ENCODE measurements at places on chromosomes 3 and 15.

GRCh38 chr3:123773681-123774431, 110.3 kb downstream of the MYLK start:
- no peak for DNase-seq

GRCh38 chr3:190619761-190620160, 105.9 kb downstream of the IL1RAP start:
- DNase-seq = no peak

GRCh38 chr3:2094941-2095340, 3.7 kb upstream of the CNTN4 start:
- DNase-seq = no peak

- DNase-seq = no peak
Measured at GRCh38 chr15:99504823-99505551, 60.8 kb upstream of the MEF2A start.

DNA sequence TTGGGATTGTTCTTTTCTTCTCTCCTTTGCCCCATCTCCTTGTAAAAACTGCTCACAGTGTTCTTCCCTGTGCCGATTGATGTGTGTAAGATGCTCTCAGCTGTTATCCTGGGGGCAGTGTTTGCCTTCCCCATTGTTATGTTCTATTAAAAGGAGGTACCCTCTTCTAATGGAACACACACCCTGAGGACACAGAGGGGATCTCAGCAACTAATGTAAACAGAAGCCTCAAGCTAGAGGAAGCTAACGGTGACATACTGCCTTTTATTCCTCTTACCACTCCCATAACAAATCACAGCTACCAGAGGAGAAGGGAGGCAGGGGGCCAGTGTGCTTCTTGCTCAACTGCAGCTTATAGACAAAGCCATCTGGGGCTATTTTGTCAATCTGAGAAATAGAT, 2.2 kb downstream of the TAGLN3 start:
- no peak for DNase-seq

DNA sequence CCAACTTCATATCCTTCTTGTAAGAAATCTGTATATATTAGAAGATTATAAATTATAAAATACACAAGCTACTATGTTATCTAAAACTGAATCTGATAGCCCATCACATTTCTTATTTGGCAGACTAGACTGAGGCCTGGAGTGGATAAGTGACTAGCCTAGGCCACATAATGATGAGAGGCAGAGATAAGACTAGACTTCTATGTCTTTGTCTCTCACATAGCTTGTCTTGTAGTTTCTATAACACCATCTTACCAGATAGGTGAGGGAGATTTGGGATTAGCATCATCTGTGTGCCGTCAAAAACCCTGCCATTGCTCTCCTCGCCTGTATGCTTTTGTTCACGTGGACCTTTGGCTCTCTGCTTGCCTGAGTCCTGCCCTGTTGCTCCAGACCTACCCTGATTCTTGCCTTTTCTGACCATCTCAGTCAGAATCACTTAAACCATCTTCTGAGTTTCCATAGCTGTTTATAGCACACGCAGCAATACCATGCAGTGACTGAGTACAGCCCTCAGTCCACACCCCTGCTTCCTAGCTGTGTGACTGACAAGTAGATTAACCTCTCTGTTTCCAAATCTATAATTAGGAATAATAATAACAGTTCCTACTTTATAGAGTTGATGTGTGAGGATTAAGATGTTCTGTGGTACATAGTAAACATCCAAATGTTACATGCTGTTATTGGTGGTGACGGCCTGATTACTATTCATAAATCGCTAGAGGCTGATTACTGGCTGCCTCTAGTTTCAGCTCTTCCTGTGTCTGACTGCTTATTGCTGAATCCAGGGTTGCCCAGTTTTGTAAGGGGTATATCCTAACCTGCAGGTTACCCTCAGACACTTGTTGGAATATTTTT, 49.7 kb downstream of the PDE8A start:
- no peak for DNase-seq

DNA sequence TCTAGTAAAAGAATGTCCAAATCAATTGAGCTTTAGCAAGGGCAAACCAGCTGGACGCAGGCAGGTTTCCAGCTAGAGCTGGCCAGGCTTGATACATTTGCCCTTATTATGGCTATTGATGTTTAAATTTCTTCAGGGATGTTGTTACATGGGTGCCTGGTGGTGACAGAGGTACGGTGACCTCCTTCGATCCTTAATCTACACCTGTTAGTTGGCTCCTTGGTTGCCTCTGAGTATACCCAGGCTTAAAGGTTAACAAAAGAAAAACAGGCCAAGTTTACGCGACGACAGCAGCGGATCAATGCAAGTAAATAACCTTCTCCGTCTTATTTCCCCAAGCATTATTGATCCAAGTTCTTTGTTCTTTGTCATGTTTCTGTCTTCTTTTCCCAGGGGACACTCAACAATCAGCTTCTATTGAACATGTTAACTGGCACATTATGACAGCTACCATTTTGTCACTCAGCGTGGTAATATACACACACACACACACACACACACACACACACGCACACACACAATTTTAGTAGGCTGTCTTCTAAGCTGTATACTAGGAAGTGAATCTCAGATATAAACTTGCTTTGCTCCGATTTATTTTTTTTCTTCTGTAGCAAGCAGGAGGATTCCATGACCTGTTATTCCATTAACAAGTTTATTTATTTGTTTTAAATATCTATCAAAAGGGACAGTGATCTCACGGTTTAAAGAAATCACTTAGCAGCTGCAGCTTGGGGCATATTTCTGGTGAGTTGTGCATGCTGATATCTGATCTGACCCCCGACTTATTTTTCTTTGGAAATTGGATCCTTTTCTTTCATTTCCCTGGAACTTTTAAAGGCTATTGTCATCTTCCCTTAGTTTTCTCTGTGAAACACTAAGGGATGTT, 844.7 kb downstream of the MCTP2 start:
- DNase-seq = no peak

DNA sequence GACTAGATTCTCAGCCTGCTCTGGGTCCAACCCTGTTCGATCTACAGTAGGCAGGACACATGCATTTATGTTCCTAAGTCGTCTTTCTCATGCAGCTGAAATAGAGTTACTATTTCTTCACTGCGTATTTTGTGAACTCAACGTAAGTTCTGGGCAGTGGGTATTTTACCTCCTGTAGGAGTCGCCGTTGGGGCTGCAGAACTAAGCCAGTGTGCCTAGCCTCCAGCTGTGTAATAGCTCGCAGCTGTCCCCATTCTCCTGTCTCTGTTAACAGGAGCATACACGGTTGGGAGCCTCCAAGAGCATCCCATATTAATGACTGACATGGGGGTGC, 58.4 kb upstream of the HRH1 start:
- DNase-seq = no peak

- DNase-seq = no peak
Measured at GRCh38 chr3:170144437-170144843, 37.1 kb downstream of the PHC3 start.

GRCh38 chr15:100291106-100291505, 50.7 kb downstream of the ADAMTS17 start:
- DNase-seq = no peak

GRCh38 chr3:138914870-138915502, 32.0 kb downstream of the FOXL2 start:
- no peak for DNase-seq

GRCh38 chr15:86948719-86949118, 869.0 kb downstream of the AGBL1 start:
- DNase-seq = no peak

GRCh38 chr3:132536442-132537153, 60.5 kb upstream of the ACKR4 start:
- no peak for DNase-seq

DNA sequence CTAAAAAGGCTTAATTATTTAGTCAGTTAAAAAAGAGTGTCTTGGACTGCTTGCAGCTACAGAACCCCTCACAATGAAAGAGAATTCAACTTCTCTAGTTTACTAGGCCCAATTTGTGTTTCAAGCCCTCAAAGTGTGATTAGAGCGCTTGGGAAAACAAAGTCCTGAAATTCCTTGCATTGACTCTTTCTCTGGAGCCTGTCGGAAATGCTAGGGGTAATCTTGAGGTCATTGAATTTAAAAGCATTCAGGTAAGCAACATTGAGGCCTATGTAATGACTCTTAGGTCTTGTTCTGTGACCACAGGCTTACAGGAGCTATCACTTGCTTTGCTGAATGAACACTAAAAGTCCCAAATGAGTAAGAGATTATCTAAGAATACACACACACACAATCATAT, 186.0 kb downstream of the NLGN1 start:
- DNase-seq = no peak

DNA sequence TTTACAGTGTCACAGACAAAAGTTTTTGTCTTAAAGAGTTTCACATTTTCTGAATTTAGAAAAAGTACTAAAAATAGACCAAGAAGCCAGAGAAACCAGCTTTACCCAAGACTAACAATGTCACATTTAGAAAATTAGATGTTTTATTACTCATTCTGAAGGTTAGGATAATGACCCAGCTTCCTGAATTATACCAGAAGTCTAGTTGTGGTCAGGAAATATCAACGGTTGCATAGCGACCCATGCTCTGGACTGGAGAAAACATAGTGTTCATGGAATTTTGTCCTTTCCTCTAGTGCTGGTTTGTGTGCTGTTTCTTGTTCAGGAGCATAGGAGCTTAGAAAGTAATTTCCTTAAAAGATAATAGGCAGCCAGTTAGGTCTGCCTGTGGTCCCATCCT, 59.0 kb downstream of the DPPA2 start:
- DNase-seq = no peak

DNA sequence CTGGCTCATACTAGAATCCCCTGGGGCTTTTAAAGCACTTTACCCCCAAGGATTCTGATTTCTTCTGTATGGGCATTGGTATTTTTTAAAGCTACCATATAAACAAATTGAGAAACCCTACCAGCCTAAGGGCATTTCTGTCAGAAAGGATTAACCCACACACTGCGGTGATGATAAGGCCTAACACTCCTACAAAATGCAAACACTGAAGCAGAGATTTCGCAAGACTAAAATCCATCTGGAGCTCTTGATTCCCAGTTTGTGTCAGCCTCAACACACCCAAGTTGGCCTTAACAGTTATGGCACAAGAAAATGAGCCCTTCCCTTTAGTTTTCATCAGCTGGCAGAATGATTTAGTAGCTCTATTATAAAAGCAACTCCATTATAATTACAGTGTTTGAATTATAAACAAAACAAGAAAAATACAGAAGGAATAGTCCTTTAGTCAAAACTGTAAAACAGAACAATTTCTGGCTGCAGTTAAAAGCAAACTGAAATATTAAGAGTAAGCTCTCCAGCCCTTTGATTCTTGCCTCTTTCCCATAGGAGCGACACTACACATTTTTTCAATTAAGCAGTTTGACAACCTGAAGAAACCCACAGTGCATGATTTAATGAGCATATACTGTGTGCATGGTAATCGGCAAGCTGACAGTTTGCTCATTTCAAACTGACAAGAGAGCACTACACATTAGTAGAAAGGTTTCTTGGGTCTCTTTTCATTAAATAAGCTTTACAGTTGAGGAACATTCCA, 441.2 kb downstream of the FHIT start:
- DNase-seq = no peak

DNA sequence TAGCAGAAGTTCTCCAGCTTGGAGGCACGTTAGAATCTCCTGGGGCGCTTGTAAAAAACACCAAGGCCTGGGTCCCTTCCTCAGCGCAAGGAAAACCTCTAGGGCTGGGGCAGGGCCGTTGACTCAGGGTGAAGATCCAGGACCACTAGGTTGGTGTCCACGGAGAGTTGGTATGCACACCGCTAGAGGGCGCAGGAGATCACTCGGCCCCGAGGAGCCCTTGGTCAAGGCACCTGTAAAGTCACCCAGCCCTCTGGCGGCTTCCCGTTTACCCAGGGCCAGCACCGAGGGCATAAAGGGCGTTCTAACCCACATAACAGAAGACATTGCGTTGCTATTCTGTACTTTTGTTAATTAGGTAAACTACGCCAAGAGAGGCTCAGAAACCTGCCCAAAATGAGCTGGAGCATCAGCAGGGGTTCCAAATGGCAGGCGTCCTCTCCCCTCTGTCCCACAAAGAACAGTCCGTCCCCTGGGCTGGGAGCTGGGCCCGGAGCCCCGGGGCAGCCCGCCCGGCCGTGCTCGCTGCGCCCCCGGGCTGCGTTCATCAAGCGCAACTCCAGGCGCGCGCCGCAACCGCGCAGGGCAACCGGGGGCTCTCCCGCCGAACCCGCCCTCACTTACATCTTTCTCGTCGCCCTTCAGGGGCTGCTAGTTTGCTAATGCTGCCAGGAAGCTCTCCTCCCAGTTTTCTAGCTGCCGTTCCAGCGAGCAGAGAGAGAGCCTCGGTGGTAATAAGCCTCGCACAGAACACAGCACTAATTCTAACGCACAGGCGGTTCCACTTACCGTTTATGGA, 332.1 kb downstream of the ARRDC4 start:
- DNase-seq = no peak

GRCh38 chr15:69039516-69040225, 25.2 kb downstream of the NOX5 start:
- DNase-seq = no peak

DNA sequence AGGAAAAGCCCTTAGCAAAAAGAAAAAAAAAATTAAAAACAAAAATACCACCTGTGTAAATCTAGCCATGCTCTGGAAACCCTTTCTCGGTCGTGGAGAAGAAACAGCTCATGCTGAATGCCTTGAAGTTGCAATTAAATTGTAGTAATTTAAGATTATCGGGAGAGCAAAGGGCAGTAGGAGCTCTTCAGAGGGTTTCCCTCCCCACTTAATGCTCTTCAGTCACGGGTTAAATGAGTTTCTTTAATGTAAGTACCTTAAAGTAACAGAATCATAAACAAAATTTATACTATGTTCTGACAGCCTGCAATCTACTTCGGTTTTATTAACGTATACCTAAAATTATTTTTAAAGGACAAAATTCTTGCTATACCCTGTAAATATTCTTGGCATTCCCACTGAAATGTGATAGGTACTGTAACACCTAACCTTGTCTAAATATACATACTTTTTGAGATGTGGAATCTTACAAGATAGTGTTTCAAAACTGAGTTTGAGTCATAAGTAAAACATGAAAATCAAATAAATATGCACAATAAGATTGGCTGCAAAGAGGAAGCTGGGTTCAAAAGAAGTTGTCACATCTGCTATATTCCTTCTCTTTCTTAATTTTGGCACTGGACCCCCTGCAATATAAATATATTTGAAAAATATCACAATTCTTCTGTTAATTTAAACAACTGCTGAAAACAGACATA, 5.3 kb downstream of the FOXP1 start:
- no peak for DNase-seq

DNA sequence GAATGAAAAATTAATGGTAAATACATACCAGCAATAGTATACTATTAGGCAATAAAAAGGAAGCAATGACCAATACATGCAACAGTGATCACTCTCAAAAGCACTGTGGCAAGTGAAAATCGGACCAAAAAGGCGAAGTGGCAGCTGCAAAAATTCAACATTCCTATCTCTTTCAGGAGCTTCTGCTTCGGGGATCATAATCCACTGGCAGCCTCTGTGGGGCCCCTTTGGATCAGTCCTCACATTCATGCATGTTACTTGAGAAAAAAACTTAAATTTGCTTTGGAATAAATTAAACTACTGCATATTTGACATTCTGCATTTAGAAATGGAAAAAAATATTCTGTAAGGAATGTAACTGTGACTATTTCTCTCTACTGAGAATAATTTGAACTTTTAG, 425.6 kb downstream of the NR2F2 start:
- DNase-seq = no peak
